ENCODE measurements at places on chromosomes 13 and 19.

- DNase-seq, result no peak
Observed at GRCh38 chr19:1471515-1472160, 7.4 kb downstream of the C19orf25 start.

- DNase-seq, result no peak
Observed at GRCh38 chr13:51134763-51135365, 23.8 kb upstream of the C13orf42 start.

DNA sequence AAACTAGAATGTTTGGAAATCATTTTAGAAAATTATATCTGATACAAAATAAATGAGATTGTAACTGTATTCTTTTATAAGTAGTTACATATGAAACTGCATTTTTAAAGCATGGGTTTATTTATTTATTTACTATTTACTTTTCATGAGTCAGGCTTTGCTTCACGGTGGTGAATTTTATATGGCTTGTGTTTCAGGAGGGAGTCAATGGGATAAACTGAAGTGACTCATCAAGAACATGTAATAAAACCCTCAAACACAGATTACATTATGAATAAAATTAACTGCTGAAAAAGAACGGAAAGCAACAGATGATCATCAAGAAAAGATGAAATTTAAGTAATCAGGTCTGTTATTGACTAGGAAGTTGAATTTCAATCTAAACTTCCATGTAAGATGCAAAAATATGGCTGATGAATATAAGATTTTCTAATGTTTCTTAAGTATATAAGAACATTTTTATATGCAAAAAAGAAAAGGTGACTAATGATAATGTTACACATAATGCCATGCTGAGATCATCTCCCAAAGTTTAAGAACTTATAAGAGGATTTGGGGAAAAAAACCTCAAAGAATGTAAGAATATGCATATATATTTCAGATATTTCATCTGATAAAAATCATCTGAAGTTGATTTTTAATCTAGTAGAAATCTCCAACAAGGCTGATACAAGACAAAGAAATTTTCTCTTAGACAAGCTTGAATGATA lies 383.6 kb downstream of the SLITRK1 start:
- DNase-seq, result no peak

DNA sequence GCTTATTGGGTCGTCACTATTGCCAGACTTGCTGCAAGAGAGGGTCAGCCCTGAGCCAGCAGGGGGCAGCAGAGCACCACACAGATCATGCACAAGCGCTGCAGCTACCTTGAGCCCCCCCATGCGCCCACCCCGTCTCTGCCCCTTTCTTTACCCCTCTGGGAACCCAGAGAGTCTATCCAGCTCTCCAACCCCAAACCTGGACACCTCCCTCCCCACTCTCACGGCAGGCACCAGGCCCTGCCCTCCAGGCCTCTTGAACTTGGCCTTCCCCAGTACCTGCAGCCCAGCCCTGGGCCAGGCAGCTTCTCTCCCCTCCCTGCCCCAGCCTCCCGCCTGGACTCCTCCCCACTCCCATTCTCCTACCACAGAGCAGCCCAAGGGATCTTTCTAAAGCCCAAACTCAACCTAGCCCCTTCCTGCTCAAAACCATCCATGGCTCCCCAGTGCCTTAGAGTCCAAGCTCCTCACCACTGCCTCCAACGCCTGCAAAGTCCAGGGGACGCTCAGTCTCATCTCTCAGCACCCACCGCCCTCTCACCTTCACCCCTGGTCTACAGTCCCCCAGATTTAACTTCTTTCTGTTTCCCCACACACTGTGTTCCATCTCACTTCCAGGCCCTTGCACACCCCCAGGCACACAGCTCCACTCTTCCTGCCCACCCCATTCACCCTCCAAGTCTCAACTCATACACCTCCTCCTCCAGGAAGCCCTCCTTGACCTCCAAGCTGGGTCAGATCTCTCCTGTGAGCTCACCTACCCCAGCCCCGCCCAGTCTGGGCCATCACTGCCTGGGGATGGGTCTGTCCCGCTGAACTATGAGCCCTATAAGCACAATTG lies 9.4 kb upstream of the CEACAM16 start:
- DNase-seq, result peak; percentile 86

DNA sequence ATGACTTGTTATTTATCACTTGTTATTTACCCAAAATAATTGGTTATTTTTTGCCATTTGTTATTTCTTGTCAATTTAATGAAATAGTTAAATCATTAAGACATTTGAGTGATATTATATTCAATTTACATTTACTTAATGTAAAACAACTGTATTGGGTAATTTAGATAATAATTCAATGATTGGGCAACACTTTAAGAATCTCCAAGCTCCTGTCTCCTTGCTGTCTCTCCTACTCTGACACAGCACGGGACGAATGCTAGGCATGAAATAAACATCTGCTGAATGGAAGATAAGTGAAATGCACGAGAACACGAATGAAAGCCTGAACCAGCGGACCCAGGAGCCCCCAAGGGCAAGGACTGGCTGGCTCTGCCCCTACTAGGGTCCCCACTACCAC lies 5.7 kb upstream of the PPP6R1 start:
- no peak for DNase-seq

GRCh38 chr19:41929536-41930071 lies 1.4 kb upstream of the ERFL start:
- no peak for DNase-seq

GRCh38 chr19:47695533-47696262 lies 17.5 kb upstream of the EHD2 start:
- no peak for DNase-seq

GRCh38 chr19:6021878-6022569 lies 44.1 kb upstream of the RANBP3 start:
- peak; percentile 84 for DNase-seq

- no peak for DNase-seq
Observed at GRCh38 chr13:38421590-38422560, 72.2 kb downstream of the UFM1 start.

GRCh38 chr13:75494491-75494890 lies 12.5 kb upstream of the TBC1D4 start:
- DNase-seq, result no peak

DNA sequence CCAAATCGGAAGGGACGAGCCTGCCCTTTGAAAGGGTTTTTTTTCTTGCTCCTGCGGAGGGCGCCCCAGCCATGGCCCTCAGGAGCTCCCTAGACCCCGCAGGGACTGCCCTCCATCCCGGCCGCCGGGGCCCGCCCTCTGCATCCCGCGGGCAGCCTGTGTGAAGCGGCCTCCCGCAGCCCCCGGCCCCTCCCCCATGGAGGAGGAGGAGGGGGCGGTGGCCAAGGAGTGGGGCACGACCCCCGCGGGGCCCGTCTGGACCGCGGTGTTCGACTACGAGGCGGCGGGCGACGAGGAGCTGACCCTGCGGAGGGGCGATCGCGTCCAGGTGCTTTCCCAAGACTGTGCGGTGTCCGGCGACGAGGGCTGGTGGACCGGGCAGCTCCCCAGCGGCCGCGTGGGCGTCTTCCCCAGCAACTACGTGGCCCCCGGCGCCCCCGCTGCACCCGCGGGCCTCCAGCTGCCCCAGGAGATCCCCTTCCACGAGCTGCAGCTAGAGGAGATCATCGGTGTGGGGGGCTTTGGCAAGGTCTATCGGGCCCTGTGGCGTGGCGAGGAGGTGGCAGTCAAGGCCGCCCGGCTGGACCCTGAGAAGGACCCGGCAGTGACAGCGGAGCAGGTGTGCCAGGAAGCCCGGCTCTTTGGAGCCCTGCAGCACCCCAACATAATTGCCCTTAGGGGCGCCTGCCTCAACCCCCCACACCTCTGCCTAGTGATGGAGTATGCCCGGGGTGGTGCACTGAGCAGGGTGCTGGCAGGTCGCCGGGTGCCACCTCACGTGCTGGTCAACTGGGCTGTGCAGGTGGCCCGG lies 815 bp downstream of the MAP3K10 start:
- peak; percentile 77 for DNase-seq

DNA sequence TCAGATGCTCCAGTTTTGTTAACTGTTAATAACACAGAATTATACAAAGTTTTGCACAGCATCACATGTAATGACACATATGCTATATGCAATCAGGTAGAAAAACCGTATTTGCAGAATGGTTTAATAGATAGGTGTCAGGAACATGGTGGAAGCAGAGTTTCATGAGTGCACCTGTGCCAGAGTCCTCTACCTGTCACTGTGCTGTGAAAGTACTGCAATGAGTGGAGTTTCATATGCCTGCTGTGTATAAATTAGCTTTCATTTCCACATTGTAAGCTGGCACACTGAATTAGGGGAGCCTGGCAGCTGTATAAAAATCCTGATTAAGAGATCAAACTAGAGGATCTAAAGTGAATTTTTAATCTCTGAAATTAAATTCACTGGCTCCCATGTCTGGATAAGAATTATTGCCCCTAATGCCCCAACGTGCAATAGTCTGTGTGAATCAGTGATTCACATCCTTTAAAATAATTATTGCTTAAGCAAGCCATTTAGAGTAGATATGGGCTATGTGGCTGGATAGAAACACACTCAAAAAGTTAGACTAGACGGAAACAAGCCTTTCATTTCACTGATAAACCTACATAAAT lies 8.5 kb upstream of the EEF1AKMT1 start:
- no peak for DNase-seq

All from H9 (cell line).